Dermis lymphatic vessel endothelial cell (primary cell): ENCODE measurements at places on chromosomes 2 and 18. TPM values are rescaled to one million over a fixed set of nuclear protein-coding genes. Genes with fewer than 3 reads are reported as not detected.

STARD7 gene
- 290 and 306 TPM in 2 replicates for total RNA-seq

SCN9A gene
- total RNA-seq, result 0.54 and 0.86 TPM in 2 replicates

STK39 gene
- total RNA-seq, result 2.2 and 4.0 TPM in 2 replicates

TNS1 gene
- total RNA-seq, result 33.3 and 41.8 TPM in 2 replicates

FAP gene
- 0.09 and 0.76 TPM in 2 replicates for total RNA-seq

TRAPPC8 gene
- total RNA-seq, result 61.8 and 68.2 TPM in 2 replicates

ABI2 gene
- total RNA-seq, result 22.6 and 29.2 TPM in 2 replicates

DIS3L2 gene
- 14.0 and 16.8 TPM in 2 replicates for total RNA-seq

INHBB gene
- total RNA-seq, result 32.1 and 32.7 TPM in 2 replicates

MEIS1 gene
- total RNA-seq, result 3.5 and 5.8 TPM in 2 replicates

GLI2 gene
- total RNA-seq, result 0.09 and 0.76 TPM in 2 replicates

GKN1 gene
- not detected in 2 replicates for total RNA-seq

UGT1A6 gene
- total RNA-seq, result not detected in 2 replicates

GPR45 gene
- total RNA-seq, result not detected in 2 replicates

CDKL4 gene
- 0.43 and 1.5 TPM in 2 replicates for total RNA-seq

SYT4 gene
- total RNA-seq, result not detected in 2 replicates

PRSS56 gene
- not detected in 2 replicates for total RNA-seq

ANKAR gene
- total RNA-seq, result 8.3 and 9.2 TPM in 2 replicates

GPR35 gene
- total RNA-seq, result 0.17 TPM in 1 of 2 replicates, not detected in the other

PGAP1 gene
- 2.2 and 3.4 TPM in 2 replicates for total RNA-seq

CLK1 gene
- total RNA-seq, result 80.6 and 103 TPM in 2 replicates

CCDC74A gene
- total RNA-seq, result 1.0 and 10.6 TPM in 2 replicates

DLX2 gene
- total RNA-seq, result under 0.01 TPM in 1 of 2 replicates, not detected in the other

RAPH1 gene
- total RNA-seq, result 30.6 and 40.2 TPM in 2 replicates

AP1S3 gene
- 0.65 and 0.95 TPM in 2 replicates for total RNA-seq

HMSD gene
- not detected in 2 replicates for total RNA-seq

GCG gene
- not detected in 2 replicates for total RNA-seq

ALPI gene
- not detected in 2 replicates for total RNA-seq

SULT1C2 gene
- under 0.01 TPM in 1 of 2 replicates, not detected in the other for total RNA-seq

GPR17 gene
- total RNA-seq, result not detected in 2 replicates

NAPG gene
- 36.0 and 36.1 TPM in 2 replicates for total RNA-seq

DPY30 gene
- 52.3 and 61.0 TPM in 2 replicates for total RNA-seq

SPEG gene
- total RNA-seq, result 0.54 TPM in 1 of 2 replicates, not detected in the other

SCTR gene
- total RNA-seq, result not detected in 2 replicates

KLF7 gene
- total RNA-seq, result 13.6 and 14.5 TPM in 2 replicates

SERPINB7 gene
- 0.22 TPM in 1 of 2 replicates, not detected in the other for total RNA-seq

ALPG gene
- total RNA-seq, result not detected in 2 replicates

ATP6V1B1 gene
- total RNA-seq, result not detected in 2 replicates

MARCHF4 gene
- total RNA-seq, result under 0.01 and 0.11 TPM in 2 replicates

CASP10 gene
- total RNA-seq, result 36.3 and 44.4 TPM in 2 replicates

CD207 gene
- 0.09 and 0.11 TPM in 2 replicates for total RNA-seq

CTAGE1 gene
- total RNA-seq, result not detected in 2 replicates
